ENCODE measurements at places on chromosomes 3 and 15.

DNA sequence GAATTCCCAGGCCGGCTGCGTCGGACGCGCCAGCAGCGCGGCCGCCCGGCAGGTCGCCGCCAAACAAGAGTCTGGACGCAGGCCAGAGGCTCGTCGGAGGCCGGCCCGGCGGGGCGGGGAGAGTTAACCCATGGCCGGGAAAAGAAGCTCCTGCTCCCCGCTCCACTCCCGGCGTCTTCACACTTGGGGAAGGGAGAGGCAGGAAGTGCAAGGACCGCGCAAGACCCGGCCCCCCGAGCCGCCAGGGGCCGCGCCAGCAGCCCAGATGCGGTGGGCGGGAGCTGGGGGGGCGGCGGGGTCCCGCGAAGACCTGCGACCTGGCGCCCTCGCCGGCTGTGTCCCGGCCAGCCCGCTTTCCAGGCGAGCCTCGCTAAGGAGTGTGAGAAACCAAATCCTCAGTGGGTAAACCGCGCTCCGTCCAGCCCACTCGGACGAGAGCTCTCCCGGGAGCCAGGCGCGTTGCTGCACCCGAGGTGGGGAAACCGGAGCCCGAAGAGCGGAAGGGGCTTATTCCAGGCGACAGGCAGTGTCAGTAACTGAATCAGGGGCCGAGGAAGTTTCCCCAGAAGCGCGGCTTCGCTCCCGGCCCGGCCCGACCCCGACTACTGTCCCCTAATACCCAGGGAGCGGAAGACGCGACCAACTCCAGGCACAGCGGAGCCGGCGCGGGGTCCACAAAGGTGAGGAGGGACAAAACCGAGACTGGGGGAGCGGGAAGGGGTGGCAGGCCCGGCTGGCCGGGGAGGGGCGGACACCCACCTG is 721 bp downstream of the ADAMTS7 start:
- no peak overlapping the region for H3K27ac ChIP-seq
- peak; percentile 6 for DNase-seq
- no peaks in the 10 kb centered on the region for H3K4me1 ChIP-seq
- no peaks in the 10 kb centered on the region for H3K36me3 ChIP-seq
- peak overlapping the region; percentile 22 for H3K4me3 ChIP-seq

DNA sequence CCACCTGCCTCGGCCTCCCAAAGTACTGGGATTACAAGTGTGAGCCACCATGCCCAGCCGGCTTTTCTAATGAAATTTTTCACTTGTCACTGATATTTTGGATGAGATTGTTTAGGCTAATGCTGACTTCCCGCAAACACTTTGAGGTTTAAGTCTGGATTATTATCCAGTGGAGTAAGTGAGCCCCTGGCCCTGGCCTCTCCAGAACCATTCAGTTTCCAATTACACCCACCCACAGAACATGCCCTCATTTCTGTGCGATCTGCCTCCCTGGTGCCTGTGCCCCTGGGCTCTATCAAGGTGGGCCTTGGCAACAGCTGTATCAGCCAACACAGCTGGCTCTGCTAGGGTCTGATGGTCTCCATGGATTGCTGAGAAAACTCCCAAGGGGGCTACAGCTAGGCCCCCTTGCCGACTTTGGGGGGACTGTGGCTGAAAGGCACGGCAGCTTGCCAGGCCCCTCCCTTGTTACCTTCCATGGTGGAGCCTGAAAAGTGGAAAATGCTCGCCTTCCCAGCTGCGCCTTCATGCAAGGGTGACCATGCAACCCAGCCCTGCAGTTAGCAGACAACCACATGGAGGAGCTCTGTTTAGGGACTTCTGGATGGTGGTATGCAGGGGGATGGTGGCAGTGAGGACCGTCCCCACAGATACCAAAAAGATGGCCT is 288.9 kb downstream of the FAM43A start:
- H3K4me1 ChIP-seq: no peaks in the 10 kb centered on the region
- DNase-seq: no peak

- peak overlapping the region; percentile 38 for H3K4me3 ChIP-seq
- no peak overlapping the region for H3K27ac ChIP-seq
- no peaks in the 10 kb centered on the region for H3K27me3 ChIP-seq
- DNase-seq: peak; percentile 72
- peaks cover 48% of the 10 kb centered on the region for H3K4me1 ChIP-seq
These were observed 30.2 kb upstream of the ZNF609 start for GRCh38 chr15:64430000-64430735.

- H3K27ac ChIP-seq: no peak overlapping the region
- H3K4me3 ChIP-seq: no peak overlapping the region
- H3K36me3 ChIP-seq: no peaks in the 10 kb centered on the region
- no peaks in the 10 kb centered on the region for H3K4me1 ChIP-seq
These were observed 117.5 kb downstream of the PGPEP1L start for GRCh38 chr15:98889930-98890695.

DNA sequence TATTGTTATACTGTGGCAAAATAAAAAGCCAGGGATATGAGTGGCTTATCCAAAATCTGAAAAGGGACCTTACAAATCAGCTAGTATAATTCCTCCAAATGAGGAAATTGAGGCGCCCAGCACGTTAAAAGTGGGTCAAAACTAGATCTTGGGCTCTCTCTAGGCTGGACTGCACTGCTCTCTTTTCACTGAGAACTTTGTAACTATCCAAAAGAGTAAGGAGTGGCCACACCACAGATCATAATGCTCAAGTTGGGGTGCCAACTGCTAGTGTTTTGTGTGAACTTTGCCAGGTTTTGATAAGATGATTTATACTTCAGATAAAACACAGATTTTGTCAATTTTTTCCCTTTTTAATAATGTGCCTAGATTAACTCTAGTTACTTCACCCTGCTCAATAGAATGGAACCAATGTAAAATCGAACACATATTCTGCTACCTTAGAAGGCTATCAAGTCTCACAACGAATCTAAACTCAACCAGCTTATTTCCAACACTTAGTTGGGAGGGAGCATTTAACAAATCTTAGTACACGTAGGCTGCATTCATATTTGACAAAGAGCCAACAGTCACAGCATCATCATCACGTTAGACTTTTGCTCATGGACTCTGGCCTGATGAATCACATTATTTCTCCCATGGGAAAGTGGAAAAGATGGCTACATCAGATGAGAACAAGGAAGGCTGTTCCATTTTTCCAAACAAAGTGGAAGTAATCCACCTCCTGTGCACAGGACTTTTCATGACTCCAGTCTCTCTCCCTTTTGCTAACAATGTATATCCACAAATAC is 64.4 kb downstream of the ABI3BP start:
- H3K36me3 ChIP-seq: no peaks in the 10 kb centered on the region
- no peaks in the 10 kb centered on the region for H3K4me1 ChIP-seq
- H3K27me3 ChIP-seq: no peaks in the 10 kb centered on the region
- H3K4me3 ChIP-seq: no peak overlapping the region
- DNase-seq: no peak

GRCh38 chr3:197338586-197338985 is 40.2 kb upstream of the DLG1 start:
- no peak for DNase-seq
- no peak overlapping the region for H3K4me3 ChIP-seq
- no peaks in the 10 kb centered on the region for H3K27me3 ChIP-seq
- H3K4me1 ChIP-seq: no peaks in the 10 kb centered on the region

GRCh38 chr15:74418575-74419338 is 15.0 kb downstream of the SEMA7A start:
- no peak overlapping the region for H3K4me3 ChIP-seq
- H3K27ac ChIP-seq: no peak overlapping the region
- DNase-seq: no peak
- no peaks in the 10 kb centered on the region for H3K27me3 ChIP-seq
- peaks cover 9% of the 10 kb centered on the region for H3K36me3 ChIP-seq

- H3K4me1 ChIP-seq: peaks cover 28% of the 10 kb centered on the region
- H3K27ac ChIP-seq: no peak overlapping the region
- DNase-seq: no peak
- H3K27me3 ChIP-seq: no peaks in the 10 kb centered on the region
- H3K4me3 ChIP-seq: no peak overlapping the region
These were observed 2.5 kb upstream of the USF3 start for GRCh38 chr3:113698956-113699355.
